ENCODE measurements at places on chromosomes 6 and 20.

DNA sequence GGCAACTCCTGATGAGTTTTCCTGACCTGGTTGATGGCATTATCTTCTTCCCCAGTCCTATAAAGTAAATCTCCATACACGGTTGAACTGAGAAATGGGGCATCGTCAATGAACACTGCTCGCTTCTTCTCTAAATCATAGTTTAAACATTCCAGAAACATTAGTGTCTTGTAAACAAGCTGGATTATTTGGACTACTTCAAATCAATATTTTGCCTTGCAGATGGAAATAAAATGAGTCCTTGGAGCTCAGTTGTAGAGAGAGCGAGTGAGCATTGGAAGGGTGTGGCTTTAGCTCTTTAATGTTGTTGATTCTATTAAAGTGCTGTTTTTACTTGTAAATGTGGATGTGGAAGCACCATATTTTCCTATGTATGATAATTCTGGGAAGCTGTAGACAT, 18.4 kb downstream of the C6orf89 start:
- DNase-seq, result no peak

GRCh38 chr20:63594043-63594561, 20.1 kb upstream of the HELZ2 start:
- no peak for DNase-seq

- no peak for DNase-seq
Measured at GRCh38 chr20:34849778-34850177, 22.9 kb downstream of the GGT7 start.

GRCh38 chr6:144090384-144090783, 5.0 kb downstream of the SF3B5 start:
- DNase-seq, result peak; percentile 42

DNA sequence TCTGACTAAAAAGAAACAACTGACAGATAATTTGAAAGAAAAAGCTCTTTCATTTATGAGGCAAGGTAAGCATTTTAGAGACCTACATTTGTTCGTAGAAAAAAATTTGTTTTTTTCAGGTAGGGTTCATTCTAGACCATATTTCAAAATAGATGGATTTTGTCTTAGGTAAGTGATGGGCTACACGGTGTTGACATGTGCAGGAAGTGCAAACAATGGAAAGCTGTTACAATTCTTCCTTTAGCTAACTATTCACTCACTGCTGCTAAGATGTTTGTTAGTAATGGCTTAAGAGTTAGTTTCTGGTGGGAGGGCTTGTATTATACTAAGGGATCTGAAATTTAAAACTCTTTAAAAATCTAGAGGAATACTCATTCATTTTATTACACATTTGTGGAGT, 96.7 kb downstream of the CD109 start:
- no peak for DNase-seq

DNA sequence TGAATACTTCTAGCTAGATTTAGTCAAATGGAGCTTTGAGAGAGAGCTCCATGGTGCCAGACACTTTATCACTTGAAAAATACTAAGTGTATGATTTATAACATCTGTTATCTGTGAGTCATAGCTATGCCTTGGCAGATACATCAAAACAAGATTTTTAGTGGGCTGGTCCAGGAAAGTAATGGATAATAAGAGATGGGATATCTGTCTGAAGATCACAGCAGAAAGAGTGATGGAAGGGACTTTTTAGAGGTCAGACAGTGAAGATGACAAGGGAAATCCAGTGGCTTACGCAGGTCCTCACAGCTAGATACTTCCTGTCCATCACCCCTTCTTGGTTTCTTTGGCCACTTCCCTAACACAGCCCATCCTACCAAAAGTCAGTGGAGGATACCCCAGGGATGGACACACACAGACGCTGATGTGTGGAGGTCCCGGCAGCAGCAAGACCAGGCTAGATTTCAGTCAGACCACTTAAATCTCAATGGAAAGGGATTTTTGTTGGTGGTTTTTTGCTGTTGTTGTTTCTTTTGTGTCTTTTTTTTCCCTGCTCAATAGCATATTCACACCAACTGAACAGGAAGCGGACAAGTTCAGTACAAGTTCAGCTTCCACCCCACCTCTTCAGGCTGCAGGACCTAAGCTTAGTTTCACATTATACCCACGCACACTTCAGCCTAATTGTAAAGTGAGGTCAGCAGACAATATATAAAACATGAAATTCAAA, 209.3 kb downstream of the ALDH8A1 start:
- no peak for DNase-seq

DNA sequence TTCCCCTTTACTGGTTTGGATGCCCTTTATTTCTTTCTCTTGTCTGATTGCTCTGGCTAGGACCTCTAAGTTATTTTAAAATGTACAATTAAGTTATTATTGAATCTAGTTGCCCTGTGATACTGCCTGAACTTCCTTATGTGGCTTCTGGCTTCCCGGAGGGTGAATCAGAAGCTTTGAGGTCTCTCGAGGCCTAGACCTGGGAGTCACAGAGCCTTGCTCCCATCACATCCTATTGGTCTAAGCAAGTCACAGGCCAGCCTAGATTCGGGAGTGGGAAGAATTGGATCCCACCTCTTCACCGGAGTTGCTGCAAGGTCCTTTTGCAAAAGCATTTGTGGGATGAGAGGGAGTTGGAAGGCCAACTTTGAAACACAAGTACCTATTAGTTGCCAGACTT, 15.2 kb downstream of the BCAS4 start:
- no peak for DNase-seq

GRCh38 chr6:10583509-10583901, 62.4 kb downstream of the GCNT2 start:
- DNase-seq, result peak; percentile 50

GRCh38 chr6:91267246-91267645, 680.4 kb upstream of the MAP3K7 start:
- DNase-seq, result no peak

- no peak for DNase-seq
Measured at GRCh38 chr20:33065785-33066184, 12.1 kb downstream of the BPIFB3 start.

DNA sequence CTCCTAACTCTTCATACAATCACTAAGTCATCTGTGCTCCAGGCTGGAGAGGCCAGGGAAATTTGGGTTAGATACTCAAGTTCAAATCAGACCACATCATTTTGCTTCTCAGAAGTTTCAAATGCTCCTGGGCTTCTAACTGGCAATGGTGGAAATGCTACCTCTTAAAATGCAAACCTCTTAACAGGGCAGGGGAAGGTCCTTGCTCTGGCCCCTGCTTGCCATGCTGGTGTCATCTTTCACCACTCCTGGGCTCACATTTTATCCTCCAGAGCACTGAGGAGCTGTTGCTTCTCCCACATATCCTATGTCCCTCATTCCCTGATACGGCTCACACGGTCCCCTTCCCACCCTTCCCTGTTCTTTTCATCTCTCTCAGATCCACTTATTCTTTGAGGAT, 41.8 kb upstream of the NT5E start:
- DNase-seq, result no peak

GRCh38 chr6:109783250-109783986, 92.3 kb downstream of the FIG4 start:
- peak; percentile 10 for DNase-seq

- DNase-seq, result peak; percentile 88
Measured at GRCh38 chr6:84062519-84063154, 29.1 kb downstream of the MRAP2 start.

GRCh38 chr20:37868851-37869333, 34.0 kb upstream of the VSTM2L start:
- no peak for DNase-seq

DNA sequence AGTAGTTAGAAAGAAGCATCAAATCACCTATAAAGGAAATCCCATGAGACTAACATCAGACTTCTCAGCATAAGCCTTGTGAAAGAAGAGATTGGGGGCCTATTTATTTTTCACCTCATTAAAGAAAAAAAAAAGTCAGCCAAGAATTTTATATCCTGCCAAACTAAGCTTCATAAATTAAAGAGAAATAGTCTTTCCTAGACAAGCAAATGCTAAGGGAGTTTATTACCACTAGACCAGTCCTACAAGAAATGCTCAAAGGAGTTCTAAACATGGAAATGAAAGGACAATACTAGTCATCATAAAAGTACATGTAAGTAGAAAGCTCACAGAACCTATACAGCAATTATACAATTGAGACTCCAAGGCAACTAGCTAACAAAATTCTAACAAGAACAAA, 96.5 kb upstream of the OLIG3 start:
- no peak for DNase-seq

GRCh38 chr20:2051946-2052345, 49.7 kb upstream of the STK35 start:
- DNase-seq, result no peak

- no peak for DNase-seq
Measured at GRCh38 chr6:14339711-14340584, 222.4 kb downstream of the CD83 start.

DNA sequence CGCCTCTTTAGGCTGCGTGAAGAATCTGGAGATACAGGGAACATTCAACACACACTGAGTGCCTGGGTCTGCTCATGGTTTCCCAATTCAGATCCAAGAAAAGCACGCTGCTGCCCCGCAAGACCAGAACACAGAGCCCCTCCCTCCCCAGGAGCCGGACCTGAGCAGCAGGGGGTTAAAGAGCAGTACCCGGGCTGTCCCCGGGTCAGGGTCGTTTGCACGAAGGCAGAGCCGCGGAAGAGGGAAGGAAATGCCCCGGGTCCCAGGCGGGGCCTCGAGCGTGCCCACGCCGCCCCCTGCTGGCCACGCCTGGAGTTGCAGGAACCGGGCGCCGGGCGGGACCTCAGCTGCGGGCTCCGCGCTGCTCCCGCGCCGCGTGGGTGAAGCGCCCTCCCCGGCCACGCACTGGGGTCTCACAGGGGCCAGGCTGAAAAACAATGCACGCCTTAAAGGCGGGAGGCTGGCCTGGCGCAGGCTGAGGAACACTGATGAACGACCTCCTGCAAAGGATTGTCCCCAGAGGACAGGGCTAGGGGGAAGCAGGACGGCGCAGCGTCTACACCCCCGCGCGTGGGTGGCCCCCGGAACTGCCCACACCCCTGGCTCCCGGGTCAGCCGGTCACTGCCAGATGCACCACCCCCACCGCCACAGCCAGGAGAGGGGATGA, 48.9 kb downstream of the ANKRD60 start:
- peak; percentile 31 for DNase-seq

DNA sequence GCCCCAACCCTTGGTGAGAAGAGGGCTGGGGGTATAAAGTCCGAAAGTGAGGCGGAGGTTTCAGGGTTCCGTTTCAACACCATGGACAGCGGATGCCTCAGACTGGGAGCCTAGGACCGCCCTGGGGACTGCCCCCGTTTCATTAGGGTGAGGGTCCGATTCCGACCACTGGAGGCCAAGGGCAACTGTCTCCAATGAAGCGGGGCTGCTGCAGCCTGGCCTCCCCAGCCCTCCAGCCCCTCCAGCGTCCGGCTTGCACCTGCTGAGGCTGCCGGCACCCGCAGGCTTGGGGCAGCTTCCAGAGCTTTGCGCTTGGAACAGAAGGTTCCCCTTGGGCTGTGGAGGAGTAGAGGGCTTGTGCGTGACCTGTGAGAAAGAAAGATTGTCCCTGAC, 39.9 kb downstream of the YTHDF1 start:
- peak; percentile 9 for DNase-seq

DNA sequence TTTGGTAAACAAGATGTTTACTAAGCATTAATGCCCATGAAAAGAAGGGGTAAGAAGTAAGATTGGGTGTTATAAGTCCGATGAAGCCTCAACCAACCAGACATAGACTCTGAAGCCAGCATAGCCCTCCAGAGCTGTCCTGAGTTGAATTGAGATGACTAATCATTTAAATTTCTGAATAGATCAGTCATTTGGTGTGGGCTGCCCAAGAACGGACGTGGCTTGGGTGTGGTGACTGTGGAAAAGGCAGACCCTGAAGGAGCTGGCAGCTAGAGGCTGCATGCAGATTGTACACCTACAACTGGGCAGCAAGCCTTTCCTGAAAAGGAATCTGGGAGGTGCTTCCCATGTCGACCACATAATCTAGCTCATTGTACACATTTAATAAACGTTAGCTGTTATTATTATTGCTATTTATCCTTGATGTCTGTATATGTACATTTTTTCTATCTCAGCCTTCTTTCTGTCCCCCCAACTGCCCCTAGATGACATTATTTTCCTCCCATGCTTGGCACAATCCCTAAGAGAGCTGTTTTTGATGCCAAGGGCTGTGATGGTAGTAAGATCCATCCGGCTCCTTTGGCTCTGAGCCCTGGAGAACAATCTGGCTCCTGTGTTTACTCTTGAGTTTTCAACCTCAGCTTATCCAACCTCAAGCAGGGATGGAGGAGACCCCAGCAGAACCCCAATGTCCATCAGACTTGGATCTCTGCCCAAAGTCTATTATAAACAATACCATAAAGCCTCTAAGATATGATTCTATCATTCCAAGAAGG, 57.6 kb upstream of the JAG1 start:
- no peak for DNase-seq

DNA sequence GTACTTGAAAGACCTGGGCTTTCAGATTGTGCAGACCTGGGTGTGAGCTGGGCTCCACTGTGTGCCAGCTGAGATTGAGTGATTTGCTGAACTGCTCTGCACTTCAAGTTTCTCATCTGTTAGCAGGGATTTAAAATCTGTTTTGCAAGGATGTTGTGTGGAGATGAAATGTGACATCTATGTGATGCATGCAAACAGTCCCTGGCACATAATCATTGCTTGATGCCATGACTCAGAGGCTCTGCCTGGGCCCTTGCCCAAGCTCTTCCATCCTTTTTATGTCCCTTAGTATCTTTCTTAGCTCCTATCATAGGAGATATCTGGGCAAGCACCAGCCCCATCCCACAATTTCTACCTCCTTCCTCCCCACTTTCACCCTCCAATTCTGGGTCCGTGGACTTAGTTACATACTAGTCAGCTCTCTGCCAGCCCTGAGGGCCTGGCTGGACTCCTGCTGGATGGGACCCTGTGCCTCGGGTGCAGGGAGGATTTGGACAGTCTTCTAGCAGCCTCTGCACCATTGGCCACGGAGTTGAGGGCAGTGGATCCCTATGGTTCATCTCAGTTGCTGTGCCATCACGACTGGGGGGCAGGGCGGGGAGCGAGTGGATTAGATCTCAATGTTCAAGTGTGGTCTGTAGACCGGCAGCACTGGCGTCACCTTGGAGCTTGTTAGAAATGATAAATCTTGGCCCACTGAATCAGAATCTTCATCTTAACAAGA, 103.6 kb downstream of the MAP3K7 start:
- no peak for DNase-seq

DNA sequence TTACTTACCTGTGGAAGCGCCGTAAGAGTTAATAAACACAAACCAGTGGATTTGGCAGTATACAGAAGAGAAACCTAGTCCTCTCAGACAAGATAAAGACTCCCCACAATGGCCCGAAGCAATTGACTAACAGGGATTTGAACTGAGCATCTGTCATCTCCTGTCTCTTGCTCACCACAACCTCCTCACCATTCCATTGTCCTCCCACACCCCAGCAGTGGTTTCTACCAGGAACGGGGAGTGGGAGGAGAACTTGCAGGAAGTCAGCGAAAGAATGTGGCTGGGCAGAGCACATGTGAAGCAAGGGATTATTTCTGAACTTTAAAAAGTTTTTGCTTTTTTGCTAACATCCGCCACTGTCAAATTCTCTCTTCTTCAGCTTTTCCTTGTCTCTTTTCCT, 24.6 kb upstream of the TAAR1 start:
- DNase-seq, result no peak

- DNase-seq, result no peak
Measured at GRCh38 chr20:16661756-16662155, 68.1 kb upstream of the SNRPB2 start.

- DNase-seq, result no peak
Measured at GRCh38 chr6:18601516-18602020, 214.4 kb downstream of the RNF144B start.

- DNase-seq, result peak; percentile 17
Measured at GRCh38 chr20:775679-776135, 7.4 kb upstream of the SLC52A3 start.
